Tibial artery (tissue), 4 donors: ENCODE measurements at places on chromosomes 5 and 9.

- DNase-seq = no peak
Observed at GRCh38 chr9:124574534-124575375, 67.6 kb upstream of the NR5A1 start.

DNA sequence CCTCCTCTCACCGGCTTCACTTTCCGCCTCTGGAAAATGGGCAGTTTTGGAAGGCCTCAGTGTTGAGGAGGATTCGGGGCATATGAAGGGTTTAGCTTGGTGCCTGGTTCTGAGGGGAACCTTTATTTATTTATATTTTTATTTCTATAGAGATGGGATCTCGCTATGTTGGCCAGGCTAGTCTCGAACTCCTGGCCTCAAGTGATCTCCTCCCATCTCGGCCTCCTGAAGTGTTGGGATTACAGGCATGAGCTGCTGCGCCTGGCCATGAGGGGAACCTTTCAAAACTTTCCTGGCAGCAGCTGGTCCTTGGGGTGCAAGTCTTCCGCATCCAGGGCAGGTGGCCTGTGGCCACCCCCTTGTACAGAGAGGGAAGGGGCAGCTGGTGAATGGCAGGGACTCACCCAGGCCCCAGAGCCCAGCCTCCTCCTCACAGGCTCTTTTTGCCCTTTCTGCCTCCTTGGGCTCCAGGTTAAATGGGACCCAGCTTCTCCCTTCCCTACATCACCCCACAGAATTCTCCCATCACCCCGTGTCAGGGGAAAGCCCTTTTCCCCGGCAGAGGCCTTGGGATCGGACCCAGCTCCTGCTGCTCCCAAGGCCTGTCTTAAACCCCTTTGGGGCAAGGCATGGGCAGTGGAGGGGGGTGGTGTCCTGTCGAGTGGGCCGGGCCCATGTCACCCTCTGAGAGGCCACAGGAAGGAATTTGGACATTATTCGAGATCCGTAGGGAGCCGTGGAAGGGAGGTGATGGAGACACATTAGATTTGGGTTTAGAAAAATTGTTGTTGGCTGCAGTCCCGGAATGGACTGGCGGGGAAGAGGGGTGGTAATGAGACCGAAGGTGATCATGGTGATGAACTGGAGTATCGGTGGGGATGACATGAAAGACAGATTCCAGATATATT is 5.9 kb downstream of the NCS1 start:
- DNase-seq = no peak

- no peak for DNase-seq
Observed at GRCh38 chr5:178324481-178325310, 92.1 kb upstream of the PHYKPL start.

- DNase-seq = no peak
Observed at GRCh38 chr5:155260798-155261197, 247.2 kb downstream of the KIF4B start.

DNA sequence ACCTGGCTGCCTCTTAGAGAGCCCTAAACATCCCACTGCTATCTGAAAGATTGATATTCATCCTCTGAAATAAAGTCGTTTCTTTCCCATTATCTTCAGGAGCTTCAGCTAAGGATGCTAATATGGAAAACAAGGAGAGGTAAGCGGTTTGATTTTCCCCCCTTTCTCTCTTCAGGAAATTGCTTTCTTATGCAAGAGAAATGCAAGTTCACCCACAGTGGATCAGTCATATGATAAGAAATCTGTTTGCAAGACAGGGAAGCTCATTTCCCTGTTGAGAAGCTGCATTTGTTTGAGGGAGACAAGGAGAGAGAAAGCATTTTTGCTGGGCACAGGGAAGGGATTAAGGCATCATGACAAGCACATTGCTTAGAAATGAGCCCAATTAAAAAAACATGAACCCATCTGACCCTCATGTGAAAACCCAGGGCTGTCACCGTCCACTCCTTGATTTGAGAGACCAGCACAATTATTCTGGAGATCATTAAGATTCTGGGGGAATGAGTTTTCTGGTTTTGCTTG is 53.7 kb upstream of the BOD1 start:
- no peak for DNase-seq
